Activated CD4-positive, alpha-beta T cell treated with anti-CD3 and anti-CD28 coated beads, Interleukin-2, amount 50 U/mL, for 24 hours (primary cell): ENCODE measurements at places on chromosomes 7 and 10.

DNA sequence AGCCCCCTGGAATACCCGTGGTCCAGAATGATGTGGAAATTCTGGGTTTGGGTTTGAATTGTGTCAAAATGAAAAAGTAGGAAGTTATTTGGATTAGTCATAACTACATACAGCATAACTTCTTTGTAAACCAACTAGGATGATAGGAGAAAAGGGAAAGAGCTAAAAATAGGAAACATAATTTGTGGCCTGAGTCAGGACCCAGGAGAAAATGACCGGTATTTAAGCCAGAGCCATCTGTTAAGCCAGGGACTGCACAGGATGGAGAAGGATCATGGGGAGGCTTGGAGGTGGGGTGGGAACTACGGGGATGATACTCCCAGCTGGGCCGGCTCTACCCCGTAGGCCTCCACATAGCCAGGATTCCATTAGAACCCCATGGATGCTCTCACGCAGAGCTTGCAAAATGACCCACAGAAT is 98.6 kb downstream of the MYOF start:
- no peak for DNase-seq

DNA sequence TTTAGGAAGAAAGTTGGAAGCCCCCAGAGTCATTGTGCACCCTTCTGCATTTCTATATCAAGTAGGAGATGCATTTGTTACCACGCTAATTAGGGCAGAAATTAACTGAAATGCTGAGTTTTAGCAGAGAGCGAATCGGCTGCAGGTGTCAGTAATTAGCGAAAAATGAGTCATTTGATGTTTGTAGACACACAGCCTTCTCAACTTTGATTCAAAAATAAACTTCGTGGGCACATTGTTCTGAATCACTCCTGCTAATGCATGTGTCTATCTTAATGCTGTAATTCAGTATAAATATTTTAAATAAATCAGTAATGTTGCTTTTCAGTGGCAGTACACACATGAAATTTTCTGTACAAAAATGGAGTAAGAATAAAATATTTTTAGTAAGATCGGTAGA is 109.5 kb upstream of the CARD11 start:
- DNase-seq = no peak

DNA sequence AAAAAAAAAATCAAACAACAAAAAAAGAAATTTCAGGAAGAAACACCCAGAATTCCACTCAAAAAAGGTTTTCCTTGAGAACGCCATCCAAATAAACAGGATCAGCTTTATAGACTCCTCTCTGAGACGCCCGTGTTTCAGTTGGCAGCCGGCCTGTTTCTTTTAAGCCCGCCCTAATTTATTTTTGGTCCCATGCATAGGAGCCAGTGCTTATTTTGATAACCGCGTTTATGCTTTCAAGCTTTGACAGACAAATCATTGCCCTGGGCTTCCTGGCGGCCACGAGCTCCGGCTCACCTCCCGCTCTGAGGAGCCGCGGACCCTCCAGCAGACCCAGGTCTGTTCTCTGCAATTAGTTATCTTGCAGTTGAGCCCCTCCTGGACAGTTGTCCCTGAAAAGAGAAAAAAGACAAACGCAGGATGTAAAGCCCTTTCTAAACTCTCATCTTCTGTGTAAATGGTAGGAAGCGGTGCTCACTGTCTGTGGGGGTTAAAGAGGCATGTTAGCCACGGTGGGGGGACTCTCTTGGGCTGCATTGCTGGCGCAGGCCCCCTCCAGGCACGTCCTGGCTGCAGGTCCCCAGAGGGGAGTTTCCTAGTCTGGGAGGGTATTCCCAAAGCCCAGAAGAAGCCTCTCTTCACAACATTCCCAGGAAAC is 22.2 kb upstream of the UNCX start:
- DNase-seq = no peak

DNA sequence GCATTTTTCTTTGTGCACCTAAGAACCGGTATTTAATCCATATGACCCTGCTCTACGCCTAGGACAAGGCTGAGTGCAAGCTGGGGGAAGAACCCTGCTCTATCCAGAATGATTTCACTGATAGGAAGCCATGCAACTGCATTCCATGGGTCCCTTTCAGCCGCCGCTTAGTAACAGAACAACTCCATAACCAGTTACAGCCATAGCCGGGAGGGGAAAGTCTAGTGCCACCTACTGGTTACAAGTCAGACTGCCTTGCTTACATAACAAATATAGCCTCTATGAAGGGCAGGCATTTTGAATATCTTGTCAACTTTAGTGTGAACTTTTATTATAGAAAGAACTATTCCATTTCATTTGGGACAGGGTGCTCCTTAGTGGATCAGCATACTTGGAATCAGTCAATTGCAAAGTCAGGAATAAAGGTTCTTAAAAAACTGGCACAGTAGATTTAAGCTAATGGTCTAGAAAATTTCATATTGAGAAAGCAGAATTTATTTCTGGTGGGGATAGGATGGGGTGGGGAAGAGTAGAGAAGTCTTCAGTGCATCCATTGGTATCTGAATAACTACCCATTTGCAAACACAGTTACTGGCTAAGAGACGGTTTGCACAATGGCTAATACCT is 521.7 kb downstream of the ADRA2A start:
- DNase-seq = no peak

GRCh38 chr10:131391936-131392335 is 80.4 kb upstream of the TCERG1L start:
- DNase-seq = no peak

GRCh38 chr10:132926777-132927650 is 15.4 kb downstream of the CFAP46 start:
- no peak for DNase-seq

DNA sequence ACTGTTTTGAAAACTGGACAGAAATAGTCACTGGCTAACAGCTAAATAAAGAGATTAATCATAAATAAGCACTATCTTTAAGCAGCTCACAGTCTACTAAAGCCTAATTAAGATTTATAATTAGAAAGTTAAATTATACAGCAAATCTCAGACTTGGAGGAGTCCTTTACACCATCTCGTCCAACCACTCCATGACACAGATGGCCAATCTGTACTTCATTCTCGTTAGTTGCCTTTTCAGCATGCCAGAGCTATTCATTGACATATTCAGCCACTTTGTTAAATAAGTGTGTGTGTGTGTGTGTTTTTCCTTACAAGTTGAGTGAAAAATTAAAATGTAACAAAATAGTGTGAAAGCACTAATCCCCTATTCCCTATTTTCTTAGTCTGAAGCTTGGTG is 1066.7 kb downstream of the CNTNAP2 start:
- no peak for DNase-seq

- no peak for DNase-seq
Observed at GRCh38 chr7:139855498-139856270, 26.6 kb downstream of the TBXAS1 start.

GRCh38 chr7:135166338-135166990 is 4.0 kb downstream of the CYREN start:
- no peak for DNase-seq

DNA sequence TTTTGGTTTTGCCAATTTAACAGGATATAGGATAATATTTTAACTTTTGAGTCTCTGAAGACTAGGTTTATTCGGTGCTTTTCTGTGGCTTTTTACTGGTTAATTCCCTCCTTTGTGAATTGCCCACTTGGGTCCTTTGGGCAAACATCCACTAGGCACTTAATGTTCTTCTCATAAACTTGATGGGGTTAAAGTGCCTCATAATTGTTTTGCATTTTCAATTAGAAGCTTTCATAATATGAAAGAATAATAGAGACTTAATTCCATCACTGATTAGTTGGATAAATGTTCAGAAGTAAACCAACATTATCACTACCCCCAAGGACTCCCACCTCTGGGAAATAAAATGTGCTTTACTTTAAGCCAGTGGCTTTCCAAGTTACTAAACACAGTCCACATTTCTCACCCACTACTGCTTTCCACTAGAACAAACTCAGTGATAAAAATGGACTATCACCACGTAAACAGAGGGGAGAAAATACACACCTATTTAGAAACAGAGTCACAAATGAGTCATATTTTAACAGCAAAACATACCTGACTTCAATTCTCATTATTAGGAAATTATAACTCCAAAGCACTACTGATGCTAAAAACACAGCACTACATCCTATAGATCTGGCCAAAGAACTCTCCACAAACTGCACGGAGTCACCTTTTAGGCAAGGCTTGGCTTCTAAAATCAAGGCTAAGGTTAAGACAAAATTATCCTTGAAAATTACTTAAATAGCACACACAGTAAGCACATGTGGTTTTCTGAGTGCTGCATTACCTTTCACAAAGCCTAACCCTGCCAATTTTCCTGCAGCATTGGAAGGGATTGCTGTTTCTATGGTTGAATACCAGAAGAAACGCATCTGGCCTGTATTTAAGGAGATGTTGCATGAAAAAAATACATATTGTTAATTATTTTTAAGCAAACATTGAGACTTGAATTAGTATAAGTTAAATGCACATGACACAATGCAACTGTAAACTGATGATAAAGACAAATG is 41.2 kb downstream of the PARD3 start:
- DNase-seq = no peak

GRCh38 chr10:20874261-20874660 is 22.9 kb downstream of the NEBL start:
- no peak for DNase-seq

DNA sequence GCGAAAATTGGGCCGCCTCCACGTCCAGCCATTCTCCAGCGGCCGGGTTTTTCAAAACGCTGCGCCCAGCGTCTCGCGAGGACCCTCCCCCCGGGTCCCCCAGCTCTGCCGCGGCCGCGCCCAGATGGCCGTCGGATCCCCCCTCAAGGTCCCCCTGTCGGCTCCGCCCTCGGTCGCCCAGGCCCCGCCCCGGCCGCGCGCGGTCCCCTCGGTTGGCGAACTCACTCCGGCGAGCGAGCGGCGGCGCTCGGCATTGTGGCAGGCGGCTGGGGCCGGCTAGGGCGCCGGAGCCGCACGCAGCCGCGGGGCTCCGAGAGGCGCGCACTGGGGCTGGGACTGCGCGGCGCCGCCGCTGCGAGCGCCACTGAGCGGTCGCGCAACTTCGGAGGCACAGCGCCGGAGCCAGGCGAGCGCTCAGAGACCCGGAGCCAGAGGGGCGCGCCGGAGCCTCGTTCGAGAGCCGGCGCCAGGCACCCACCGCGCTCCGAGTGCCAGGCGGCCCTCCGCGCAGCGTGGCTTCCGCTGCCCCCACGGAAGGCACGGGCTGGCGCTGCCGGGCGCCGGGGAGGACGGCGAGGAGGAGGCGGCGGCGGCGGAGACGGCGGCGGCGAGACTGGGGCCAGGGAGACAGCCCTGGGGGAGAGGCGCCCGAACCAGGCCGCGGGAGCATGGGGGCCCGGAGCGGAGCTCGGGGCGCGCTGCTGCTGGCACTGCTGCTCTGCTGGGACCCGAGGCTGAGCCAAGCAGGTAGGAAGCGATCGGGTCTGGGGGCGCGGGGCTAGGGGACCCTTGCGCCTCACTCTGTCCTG is at the start of gene UNC5B:
UNC5B (plus strand) TSS at position 253 of the 809 bp plus-strand sequence; CDS start at position 669, 416 bp downstream.
- DNase-seq = peak; percentile 17

- no peak for DNase-seq
Observed at GRCh38 chr7:87213252-87213651, 6.3 kb downstream of the TMEM243 start.

- no peak for DNase-seq
Observed at GRCh38 chr7:2440608-2441245, 35.5 kb downstream of the GRIFIN start.

DNA sequence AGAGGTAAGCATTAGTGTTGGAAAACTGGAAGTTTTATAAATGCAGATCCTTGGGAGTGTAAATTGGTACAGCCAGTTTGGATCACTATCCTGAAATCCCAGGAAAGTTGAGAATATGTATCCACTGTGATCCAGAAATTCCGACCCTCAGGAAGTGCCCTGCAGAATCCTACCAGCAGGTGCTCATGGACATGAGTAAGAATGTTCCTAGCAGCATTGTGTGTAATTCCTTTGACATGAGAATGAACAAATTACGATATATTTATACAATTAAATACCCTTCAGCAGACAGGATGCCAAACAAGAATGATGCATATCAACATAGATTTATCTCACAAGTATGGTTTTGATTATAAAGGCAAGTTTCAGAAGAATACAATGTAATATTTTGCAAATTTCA is 181.6 kb downstream of the XPNPEP1 start:
- DNase-seq = no peak

GRCh38 chr10:95445223-95445836 is 115.8 kb downstream of the SORBS1 start:
- DNase-seq = no peak

DNA sequence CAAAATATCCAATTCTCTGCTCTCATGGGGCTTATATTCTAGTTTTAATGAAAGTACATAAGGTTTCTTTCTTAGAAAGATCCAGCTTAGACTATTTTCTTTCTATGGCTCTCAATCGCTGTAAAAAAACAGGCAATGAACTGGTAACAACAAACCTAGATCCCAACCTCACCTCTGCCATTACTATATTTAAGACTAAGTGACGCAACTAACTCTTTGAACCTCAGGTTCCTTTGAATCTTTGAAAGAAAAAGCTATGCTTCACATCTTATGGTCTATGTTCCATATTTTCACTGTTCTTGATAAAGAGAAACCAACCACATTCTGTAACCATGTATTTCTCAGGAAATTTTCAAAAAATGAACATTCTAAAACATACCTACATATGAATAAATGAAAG is 88.5 kb downstream of the ELAPOR2 start:
- DNase-seq = no peak

GRCh38 chr7:91327346-91327745 is 63.1 kb downstream of the FZD1 start:
- DNase-seq = no peak

DNA sequence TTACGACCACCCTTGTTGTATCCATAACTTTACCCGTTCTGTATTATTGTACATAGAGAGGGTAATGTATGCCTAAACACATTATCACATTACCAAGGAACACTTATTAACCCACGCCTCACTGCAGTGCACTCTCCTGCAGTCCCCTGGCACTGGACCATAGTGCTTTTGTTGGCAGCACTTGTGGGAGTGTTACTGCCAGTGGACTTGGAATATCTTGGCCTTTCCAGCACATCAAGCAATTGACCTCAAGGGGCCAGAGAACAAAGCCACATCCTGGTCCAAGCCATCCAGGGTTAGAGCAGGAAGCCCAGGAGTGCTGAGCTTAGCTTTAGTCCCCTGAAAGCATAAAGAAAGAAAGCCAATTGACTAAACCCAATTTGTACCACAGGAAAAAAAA is 304.2 kb downstream of the PCDH15 start:
- no peak for DNase-seq

GRCh38 chr7:132577206-132578049 is 1.2 kb upstream of the PLXNA4 start:
- no peak for DNase-seq

GRCh38 chr10:132535065-132535651 is 2.4 kb upstream of the INPP5A start:
- DNase-seq = no peak

DNA sequence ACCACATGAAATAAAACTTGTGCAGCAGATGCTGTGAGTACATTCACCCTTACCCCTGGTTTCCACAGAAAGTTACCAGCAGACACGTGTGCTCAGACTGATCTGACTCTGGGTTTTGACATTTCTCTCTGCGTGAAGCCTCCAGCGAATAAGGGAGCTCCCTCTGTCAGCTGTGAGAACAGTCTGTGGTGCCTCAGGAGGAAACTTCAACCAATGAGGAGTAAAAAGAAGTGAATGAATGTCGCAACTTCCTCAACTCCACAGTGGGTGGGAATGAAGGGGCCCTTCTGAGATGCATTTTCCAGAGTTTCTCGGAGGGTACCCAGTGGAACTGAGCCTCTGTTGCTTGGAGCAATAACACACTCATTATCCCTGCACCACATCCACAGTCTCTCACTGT is 743.4 kb downstream of the TNS3 start:
- no peak for DNase-seq
